ENCODE measurements at places on chromosomes 1 and 21.
A peak's percentile ranks its signal among the peaks of the same experiment; 100 is the strongest.

DNA sequence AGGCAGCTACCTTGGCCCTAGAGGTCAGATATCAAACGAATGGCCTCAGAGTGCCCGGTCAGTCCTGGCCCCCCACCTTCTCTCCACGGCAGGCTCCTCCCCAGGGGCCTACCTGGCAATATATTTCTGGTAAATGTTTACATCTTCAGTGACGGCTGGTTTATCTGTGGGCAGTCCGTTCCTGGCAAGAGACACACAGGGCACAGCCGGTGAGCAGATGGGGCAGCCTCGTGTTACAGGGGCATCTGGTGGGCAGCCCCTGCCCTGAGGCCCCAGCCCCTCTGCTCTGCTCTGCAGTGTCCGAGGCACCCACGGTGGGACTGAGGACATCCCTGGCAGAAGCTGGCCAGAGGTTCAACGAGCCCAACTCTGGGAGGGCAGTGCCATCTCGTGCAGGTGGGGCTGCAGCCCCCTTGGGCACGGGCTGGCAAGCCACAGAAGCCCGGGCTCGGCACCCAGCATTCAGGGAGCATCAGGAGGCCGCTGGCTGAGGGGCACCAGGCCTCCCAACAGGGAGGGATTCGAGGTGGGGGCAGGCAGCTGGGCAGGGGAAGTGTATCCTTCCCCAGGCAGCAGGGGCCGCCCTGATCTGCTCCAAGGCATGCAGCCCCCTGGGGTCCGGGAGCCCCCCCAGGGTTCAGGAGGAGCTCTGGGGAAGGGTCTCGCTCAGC lies 137.9 kb downstream of the CASZ1 start:
- DNase-seq: no peak

GRCh38 chr1:9798236-9799130 lies 25.3 kb downstream of the CLSTN1 start:
- DNase-seq: peak; percentile 46

DNA sequence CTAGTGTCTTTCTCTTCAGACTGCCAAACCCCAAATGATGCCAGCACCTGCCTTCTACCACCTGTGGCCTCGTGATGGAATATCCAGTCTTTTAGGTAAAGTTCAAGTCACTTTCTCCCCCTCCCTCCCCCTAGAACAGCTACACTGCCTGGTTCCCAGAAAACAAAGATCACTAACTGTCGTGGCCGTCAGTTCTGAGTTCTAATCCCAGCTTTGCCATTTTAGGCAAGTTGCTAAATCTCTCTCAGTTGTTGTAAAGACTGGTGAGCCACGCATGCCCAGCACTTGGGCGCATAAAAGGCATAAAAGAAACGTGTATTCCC lies 648 bp upstream of the TRAPPC3 start:
- DNase-seq: no peak

DNA sequence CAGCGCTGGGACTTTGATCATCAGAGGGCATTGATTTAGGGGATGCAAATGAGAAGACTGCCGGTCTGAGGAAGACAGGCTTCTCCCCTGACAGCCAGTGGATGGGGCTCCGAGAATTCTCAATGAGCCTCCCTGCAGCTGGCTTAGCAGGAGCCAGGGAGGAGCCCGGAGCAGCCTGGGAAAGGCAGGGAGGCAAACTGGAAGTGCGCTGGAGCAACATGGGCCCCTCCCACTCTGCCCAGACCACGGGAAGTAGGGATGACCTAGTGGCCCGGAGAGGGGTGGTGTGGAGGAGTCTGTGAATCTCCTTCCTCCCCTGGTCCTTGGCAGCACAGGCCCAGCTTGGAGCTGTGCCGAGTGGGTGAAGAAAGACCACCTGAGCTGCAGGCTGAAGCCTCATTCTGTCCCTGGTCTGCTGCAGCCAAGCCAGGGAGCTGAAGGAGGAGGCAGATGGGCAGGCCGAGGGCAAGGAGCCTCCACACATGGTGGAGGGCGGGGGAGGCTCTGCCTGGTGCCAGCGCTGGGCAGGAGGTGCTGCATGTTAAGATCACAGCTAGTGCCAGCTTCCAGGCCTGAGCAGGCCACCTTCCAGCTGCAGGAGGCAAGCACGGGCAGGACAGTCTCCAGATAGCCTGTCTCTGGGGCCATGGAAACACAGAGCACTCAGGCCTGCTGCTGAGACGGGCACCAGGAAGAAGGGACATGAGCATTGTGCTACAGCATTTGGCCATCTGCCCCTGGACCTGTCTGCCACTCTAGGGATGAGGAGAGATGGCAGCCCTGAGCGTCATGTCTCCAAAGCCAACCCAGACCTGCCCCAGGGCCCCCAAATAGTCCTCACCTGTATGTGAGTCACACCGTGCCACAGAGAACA lies 12.2 kb upstream of the CLSTN1 start:
- DNase-seq: no peak
